ENCODE measurements at places on chromosomes 16 and 17.

DNA sequence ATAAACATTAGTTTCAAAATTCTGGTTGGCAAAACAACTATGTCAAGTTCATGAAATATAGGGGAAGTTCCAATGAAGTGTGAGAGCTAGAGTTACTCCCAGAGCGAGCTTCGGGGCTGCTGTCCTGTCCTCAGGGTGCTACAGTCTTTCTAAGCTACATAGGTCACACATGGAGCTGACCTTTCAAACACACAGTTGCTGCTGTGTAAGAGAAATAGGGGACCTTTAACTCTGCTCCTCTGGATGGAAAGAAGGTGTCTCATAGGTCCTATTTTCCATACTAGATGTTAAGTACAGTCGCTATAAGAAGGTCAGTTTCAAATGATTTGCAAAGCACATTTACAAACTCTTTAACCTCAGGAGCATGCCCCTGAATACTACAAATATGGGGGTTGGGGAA, 6.3 kb upstream of the AHSP start:
- no peak for DNase-seq

- no peak for DNase-seq
Observed at GRCh38 chr17:82668631-82669099, 20.4 kb upstream of the WDR45B start.

GRCh38 chr16:13098536-13098935, 197.1 kb downstream of the SHISA9 start:
- DNase-seq, result no peak

DNA sequence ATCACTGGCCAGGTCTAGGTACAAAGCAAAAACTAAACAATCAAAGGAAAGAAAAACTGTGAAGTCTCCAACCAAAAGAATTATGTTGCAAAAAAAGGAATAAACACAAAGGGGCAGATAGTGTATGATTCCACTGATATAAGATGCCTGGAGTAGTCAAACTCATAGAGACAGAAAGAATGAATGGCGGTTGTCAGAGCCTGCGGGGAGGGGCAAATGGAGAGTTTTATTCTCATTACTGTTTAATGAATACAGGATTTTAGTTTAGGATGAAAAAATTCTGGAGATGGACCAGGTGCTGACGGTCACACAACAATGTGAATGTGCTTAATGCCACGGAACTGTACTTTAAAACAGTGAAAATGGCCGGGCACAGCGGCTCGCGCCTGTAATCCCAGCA, 20.7 kb downstream of the STAT5B start:
- DNase-seq, result no peak

GRCh38 chr17:50472286-50472685, 3.6 kb upstream of the CHAD start:
- no peak for DNase-seq

- DNase-seq, result no peak
Observed at GRCh38 chr17:79944821-79945391, 90.8 kb downstream of the TBC1D16 start.

DNA sequence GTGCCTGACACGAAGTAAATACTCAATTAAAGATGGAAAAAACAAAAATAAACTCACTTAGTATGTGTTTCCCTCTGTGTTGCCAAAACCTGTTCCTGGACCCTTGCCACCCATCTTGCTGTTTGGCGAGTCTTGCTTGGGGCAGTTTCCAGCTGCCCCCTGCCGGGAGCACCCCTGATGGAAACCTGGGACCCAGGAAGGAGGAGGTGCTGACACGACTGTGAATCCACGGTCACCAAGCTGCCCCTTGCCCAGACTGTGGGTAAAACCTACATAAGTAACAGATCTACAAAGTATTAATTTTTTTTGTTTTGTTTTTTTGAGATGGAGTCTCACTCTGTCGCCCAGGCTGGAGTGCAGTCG, 50.1 kb upstream of the SIAH1 start:
- DNase-seq, result no peak

GRCh38 chr16:6317934-6318333, 1014.7 kb upstream of the RBFOX1 start:
- no peak for DNase-seq

DNA sequence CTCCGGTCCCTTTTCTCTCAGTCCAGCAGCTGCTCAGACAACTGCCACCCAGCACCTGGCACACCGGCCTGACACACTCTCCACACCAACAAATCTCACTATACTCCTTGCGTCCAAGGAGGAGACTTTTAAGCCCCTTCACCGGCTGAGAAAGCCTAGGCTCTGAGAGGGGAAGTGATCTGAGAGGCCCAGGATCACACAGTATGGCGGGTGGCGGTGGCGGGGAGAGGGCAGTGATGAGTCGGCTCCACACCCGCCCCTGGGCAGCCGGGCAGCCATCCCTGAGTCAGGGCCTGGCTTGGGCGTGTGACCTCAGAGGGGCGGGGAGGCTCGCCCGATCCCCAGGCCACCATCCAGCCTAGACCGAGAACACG, 569 bp downstream of the FLII start:
- DNase-seq, result no peak

- DNase-seq, result no peak
Observed at GRCh38 chr17:47864791-47865216, 13.8 kb upstream of the SP6 start.
